Hematopoietic multipotent progenitor cell treated with erythropoietin and hydrocortisone succinate and interleukin-3 and kit ligand, for 4 days (in vitro differentiated cells): ENCODE measurements at places on chromosomes 3 and 15.

- no peak for DNase-seq
Observed at GRCh38 chr3:139159356-139159755, 114.7 kb upstream of the PRR23C start.

DNA sequence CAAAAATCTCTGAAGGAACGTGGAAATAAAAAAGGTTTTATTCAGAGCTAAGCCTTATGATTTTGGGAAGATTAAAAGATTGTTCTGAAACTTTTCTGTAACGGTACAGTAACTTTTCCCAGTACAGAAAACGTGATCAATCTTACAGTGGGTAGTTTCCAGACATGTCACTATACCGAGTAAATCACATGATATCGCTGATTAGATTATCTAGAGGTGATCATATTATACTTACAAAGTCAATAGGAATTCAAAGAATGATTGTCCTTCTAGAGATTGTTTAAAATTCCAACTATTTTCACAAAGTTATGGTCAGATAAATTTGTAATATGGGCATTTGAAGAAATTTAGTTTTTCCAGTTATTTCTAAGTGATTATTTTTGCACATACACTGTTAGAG lies 736.0 kb upstream of the GRM7 start:
- no peak for DNase-seq

DNA sequence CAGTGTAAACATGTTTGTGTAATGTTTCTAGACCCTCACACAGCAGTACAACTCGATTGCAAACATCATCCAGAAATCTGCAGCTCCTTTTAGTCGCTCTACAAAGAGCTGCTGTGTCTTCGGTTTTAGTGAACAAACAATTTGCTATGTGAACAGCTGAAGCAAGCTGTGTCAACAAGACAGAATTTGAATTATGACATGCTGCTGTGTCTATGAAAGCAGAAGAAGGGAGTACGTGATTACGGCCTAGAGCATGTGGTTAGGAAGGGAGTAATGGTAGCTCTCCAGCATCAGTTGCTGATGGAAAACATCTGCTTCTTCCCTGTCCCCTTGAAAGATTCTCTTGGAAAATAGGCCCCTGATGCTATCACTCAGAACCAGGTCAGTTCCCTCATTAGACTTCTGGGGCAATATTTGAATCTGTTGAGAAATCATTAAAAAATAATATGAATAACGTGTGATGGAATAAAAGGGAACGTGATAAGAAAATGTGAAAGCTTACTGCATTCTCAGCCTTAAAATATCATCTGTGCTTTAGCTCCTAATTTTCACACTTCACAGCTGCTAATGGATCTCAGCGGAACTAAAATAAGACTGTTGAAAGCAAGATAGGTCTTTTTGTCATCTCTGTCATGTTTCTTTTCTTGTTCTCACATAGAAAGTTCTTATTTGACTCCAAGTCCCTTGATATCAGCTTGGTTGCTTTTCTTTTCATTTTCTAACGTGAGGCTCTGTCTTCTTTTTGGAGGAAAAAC lies 891.5 kb downstream of the ROBO2 start:
- DNase-seq, result no peak

- no peak for DNase-seq
Observed at GRCh38 chr15:29438703-29439055, 169.1 kb upstream of the NSMCE3 start.

- no peak for DNase-seq
Observed at GRCh38 chr3:113270068-113270467, 58.7 kb downstream of the BOC start.

GRCh38 chr3:53496984-53497383 lies 2.6 kb downstream of the CACNA1D start:
- peak; percentile 49 for DNase-seq

GRCh38 chr15:89187986-89188514 lies 33.3 kb downstream of the RLBP1 start:
- DNase-seq, result no peak
